ENCODE measurements at places on chromosomes 4 and X.
A peak's percentile ranks its signal among the peaks of the same experiment; 100 is the strongest.

DNA sequence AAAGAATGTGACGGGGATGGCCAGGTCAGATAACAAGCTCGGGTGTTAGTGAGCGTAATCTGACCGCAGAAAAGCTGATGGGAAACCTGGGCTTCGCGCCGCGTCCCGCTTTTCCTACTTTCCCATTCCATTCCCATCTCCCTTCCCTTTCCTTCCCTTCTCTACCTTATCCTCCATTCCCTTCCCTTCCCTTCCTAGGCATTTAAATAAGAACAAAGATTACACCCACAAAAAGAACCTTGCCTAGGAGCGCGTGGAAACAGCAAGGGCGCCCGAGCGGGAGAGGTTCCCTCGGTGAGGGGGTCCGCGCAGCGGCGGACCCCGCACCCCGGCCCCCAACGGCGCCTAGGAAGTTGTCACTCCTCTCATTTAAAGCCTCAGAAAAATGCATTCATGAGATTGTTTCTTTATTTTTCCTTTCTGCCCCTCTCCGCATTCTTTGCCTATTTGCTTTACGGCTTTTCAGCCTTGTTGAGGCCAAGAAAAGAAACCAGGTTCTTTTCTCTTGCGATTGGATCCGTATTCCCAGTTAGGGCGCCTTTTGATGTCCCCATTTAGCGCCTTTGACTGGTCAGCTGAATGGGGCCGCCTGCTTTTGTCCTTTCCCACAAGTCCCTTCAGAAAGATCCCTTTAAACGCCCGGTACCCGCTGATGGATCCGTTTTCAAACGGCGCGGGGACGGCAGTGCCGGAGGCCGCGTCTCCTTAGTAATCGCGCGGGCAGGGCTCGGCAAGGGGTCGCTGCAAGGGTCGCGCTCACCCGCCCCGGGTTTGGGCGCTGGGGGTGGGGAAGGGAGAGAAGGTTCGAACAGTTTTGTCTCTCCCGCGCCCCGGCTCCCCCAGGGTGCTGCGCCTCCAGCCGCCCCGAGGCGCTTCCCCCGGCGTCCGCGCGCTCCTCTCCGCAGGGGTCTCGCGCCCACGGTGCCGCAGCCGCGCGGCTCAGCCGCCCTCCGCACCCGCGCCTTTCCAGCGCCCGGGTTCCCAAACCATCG, 54.1 kb upstream of the TMEM33 start:
- no peak for DNase-seq

GRCh38 chrX:47585273-47585672, 3.0 kb downstream of the TIMP1 start:
- DNase-seq: no peak

- DNase-seq: no peak
These were observed 272.7 kb upstream of the FAT4 start for GRCh38 chr4:125042041-125042440.

DNA sequence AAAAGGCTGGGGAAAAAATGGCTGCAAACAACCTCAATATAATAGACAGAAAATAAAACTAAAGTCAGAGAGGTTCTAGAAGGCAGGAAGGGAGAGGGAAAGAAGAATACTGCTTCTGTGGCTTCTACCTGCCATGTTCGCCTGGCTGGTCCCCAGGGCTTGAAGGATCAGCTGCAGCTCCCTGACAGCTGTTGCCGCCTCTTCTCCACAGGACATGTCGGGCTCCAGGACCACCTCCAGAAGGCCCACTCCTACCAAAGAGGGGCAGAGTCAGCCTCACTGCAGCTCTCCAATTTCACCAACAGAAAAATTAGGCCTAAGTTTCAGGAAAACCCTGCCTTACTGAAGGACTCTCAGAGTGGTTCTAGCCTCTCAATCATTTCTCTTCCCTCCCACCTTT, 44.9 kb downstream of the GATB start:
- no peak for DNase-seq

DNA sequence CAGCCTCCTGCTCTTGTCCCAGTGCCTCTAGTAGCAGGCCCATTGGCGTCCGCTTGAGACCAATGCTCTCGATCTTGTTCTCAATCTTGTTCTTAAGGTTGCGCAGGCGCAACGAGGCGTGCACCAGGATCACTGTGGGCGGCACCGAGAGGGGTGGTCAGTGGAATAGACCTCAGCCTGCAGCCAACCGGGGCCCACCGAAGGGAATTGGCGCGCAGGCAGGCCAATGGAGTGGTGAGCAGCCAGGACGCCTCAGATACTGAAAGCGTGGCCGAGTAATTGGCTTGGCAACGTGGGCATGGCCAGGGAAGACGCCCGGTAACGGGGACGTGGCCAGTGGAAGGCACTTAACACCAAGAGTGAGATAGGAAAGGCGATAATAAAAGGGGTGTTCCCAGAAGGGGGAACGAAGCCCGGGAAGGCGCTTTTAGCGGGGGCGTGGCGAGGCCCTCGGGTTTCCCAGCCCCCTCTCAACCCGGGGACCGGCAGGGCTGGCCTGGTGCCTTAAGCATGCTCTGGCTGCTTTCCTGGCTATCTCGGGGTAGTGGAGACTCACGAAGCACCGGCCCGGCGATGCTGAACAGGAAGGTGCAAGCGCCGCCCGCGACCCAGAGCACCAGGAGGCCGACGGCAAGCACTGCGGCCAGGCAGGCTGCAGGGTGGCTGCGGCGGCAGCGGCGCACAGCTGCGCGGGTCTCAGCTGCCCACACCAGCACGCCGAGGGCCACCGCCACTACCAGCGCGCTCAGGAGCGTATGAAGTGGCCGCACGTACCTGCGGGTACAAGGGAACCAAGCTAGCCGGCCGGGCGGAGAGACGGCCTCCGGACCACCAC, 1.7 kb downstream of the PRAF2 start:
- peak; percentile 67 for DNase-seq

GRCh38 chr4:122542411-122543236, 78.2 kb downstream of the IL21 start:
- peak; percentile 65 for DNase-seq

DNA sequence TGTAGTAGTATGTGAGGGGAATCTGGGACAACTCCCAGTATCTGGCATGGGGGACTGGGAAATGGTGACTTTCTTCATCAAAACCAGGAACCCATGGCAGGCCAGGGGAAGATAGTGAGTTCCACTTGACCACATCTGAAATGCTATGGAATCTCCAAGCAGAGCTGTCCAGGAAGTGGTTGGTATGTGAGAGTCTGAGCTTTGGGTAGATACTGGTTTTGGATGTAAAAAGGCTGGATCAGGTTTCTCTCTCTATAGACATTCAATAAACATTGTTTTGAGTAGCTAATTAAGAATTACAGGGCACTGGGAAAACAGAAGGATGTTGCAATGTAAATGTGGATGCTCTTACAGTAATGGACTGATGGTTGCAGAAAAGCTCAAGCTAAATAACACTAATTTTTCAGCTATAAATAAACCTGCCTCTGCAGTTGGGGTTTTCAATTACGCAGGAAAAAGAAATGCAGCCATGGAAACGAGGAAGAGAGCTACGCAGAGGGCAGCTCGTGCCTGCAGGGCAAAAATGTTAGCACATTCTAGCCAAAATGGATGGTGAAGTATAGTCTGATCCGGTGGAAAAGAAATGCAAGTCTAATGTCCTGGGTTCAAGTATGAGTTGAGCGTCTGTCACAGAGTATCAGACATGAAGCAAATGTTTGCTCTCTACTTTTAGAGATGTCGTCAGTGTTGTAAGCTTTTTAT, 13.4 kb upstream of the CHRNA9 start:
- DNase-seq: peak; percentile 79

DNA sequence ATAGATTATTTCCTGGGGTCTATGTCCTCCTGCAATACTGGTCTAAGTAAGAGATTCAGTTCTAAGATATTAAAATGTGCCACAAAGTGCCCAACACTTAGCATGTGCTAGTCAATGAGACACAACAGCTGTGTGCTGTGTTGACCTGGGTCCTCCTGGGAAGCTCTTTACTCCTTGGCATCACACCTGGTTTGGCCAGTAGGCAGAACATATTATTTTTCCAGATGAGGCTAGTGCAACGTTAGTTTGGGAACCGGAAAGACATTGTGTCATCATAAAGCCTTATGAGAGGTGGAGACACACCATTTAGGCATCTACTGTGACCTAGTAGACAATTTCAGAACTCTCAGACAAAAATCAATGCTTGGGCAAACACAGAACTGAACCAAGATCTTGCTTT, 197.8 kb downstream of the MID1IP1 start:
- DNase-seq: no peak

DNA sequence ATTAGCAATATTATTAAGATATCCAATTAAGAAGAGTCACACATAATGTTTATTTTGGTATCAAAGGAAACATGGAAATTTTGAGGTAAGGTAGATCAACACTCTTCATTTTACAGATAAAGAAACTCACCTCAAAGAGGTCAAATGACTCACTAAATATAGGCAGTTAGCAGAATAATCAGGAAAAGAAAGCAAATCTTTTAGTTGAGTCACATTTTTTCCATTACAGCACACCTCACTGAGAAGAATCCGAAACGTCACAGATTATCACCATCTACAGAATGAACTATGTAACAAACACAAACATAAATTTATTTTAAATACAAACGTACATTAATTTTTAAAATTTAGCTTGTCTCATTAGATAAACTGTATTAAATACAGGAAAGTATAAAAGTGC, 70.1 kb downstream of the TMEM47 start:
- DNase-seq: no peak

DNA sequence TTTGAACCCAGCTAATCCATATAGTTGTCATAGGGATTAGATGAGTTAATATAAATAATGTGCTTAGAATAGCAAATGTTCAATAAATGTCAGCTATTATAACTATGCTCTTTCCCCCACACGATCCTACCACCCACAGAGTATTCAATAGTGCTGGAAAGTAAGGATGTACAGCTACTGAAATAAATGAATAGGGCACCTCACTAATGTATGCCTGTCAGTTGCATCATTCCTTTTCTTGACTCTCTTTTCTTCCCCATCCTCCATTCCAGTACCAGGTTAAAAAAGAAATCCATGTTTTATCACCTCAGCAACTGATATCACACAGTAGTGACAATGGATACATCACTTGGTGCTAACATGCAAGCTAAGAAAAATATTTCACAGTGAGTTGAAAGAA, 42.8 kb upstream of the GPM6B start:
- DNase-seq: no peak
